ENCODE measurements at places on chromosomes 12 and 14.

- no peak for DNase-seq
Measured at GRCh38 chr14:69582212-69582611, 7.5 kb upstream of the CCDC177 start.

DNA sequence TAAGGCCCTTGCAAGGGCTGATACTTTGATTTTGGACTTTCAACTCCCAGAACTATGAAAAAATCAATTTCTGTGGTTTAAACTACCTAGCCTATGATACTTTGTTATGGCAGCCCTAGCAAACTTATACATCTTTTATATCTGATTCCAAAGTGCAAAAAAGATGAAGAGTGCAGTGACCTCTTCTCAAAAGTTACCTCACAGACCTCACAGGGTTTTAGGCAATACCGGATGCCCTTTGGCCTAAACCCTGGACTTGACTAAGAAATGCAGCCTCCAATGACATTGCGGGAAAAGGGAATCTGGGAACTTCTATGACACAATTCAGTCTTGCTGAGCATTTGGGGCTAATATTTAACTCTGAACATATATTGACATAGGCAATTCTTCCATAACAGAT lies 63.3 kb downstream of the IGF1 start:
- DNase-seq: no peak

DNA sequence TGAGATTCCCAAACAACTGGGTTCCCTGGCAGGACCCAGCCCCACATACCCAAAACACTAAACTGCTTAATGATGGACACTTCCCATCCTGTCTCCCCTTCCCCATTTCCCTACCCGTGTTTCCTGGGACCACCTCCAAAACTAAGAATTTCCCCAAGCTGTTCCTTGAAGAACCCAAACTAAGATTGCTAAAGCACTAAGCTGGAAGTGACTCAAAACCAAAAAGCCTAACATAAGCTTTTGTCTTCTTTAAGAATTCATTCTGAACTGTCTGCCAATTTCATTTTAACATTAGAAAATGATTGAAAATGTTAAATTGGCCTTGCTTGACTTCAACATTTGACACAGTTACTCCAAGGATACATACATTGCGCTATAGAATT lies 29.5 kb upstream of the STAB2 start:
- no peak for DNase-seq

GRCh38 chr14:50763382-50764007 lies 67.5 kb downstream of the NIN start:
- DNase-seq: no peak

DNA sequence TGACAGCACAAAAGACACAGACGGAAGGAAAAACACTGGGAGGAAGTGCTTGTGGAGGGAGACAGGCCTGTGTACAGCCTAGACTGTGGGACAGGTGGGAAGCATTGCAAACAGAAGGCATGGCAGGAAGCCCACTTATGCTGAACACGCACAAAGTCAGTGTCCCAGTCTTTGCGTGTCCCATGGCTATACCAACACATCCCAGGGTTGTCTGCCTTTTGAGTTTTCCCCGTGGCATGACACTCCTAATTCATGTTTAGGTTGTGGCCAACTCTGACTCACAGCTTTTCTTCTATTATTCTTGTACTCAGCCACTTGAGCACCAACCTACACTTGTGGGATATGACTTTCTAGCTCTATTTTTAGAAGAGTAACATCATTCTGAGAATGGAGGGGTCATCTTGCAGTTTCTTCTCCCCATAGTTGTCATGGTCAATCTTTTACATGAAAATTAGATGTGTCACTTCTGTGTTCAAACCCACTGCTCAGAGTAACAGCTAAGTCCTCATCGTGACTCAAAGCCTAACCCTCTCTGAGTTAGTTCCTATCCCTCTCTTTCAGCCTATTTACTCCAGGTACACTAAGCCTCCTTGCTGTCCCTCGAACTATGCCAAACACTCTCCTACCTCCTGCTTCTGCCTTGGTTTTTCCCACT lies 27.5 kb upstream of the JPH4 start:
- no peak for DNase-seq

DNA sequence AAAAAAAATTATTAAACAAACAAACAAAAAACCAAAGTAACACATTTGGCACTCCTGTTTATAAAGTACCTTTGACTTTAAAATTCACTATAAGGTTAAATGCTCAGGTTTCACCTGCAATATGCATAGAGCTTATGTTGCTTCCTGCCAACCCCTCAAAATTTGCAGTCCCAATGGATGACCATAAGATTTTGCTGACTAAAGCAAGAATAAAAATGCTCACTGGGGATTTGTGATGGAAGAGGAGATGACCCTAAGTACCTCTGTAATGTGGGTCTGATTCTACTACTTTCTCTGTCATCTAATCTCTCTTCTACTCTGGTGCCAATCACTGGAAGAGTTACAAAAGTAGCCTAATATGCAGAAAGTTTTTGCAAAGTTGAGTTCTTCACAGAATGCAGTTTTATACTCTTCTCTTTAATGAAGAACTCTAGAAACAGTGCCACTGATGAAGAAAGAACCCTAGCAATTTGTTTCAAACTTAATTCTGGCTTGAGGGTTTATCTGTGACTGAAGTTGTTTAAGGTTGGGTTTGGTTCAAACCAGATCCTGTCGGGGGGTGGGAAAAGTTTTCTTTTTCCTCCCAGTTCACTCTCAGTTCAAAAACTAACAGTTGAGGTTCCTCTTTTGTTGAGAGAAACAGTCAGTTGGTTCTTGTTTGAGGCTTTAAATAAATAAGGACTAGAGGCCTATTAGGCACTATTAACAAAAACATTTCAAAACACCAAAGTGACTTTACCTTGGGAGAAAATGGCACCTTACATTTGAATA lies 10.9 kb downstream of the WASHC3 start:
- peak; percentile 64 for DNase-seq
